Neuronal stem cell (in vitro differentiated cells): ENCODE measurements at places on chromosomes 6 and 20.

- no peak for DNase-seq
These were observed 376.2 kb downstream of the BTBD3 start for GRCh38 chr20:12293900-12294299.

DNA sequence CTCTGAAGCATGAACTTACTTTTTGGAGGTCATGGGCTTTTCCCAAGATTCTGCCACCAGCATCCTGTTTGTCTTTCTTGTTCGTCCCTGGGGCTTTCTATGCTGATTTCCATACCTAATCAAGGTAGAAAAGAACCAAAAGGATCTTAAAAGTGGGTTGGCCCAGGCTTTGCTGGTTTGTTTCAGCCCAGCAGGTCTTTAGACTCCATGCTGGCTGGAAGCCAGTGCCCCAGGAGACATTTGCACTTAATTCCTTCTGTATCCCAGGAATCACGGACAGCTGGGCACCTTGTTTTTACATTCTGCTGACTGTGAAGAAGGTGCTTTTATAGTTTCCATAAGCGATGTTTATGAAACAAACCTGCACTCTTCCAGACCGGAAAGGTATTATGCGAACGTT is 195.9 kb downstream of the CDH4 start:
- no peak for DNase-seq

DNA sequence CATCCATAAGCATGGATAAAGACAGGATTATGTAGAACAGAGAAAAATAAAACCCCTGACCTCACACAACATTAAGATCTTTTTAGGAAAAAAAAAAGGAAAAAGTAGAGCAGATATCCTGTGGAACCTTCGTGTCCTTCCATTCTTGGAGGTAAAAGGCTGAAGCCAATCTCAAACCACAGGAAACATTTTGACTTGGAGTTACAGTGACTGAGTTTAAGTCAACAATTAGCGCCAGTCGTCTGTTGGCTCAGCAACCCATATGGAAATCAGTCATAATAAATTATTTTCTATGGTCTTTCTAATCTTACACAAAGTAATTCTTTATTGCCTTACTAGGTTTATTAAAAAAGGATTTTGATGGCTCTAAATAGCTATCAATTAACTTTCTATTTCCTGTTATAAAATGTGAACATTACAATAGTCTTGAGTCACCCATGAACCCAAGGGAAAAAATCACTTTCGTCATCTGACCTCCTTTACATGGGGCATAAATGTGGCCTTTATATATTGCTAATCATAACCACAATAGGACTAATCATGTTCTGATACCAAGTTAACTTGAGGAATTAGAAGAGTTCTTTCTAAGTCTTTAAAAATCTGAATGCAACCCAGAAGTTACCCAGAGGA is 592.9 kb downstream of the TFAP2B start:
- no peak for DNase-seq

GRCh38 chr6:31737991-31738979 is 1.5 kb upstream of the MSH5 start:
- DNase-seq: peak; percentile 27

DNA sequence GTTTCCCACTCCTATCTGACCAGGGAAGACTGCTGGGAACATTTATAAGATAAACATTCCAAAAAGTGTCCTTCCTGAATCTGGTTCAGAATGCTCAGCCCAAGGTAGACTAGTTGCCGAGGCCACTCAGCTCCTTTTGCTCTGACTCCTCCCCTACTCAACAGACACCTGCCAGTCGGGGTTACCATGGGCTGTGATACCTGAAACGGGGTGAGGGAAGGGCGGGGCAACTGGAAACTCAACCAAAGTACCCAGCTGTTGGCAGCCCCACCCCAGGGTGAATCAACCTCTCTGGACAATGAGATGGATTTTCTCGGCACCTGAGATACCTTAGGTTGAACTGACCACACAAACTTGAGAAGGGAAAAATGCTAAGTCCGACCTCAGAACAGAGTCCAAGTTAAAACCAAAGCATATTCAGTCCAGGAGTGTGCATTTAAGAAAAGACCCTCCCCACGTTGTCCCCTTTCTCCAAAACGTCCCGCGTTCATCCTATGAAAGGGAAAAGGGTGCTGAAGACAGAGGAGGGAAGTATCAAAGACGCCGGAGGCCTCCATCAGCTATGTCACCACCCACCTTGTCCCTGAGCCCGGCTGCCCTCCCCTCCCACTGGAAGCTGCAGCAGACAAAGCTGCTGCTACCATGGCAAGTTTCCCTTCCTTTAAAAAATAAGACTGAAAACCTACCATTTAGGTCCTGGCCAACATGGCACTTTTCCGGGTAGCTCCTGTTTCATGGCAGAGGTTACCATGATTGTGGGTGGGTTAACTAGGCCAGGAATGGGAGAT is 100.1 kb downstream of the SLC23A2 start:
- no peak for DNase-seq

- no peak for DNase-seq
These were observed 47.2 kb downstream of the DHX35 start for GRCh38 chr20:39009348-39009747.

DNA sequence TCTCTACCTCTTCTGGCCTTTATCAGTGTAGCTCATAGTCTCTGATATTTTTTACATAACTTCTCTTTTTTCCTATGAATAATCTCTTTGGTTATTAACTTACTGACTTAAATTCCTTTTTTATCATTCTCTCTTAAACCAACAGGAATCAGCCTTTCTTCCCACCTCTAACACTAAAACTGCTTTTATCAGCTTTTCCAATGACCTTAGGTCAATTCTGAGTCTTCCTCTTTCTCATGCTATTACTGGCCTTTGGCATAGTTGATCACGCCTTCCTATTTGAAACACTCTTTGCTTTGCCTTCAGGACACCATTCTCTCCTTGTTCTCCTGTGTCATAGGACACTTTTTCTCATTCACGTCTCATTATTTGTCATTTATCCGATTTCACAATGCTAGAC is 8.1 kb upstream of the HINT3 start:
- no peak for DNase-seq

DNA sequence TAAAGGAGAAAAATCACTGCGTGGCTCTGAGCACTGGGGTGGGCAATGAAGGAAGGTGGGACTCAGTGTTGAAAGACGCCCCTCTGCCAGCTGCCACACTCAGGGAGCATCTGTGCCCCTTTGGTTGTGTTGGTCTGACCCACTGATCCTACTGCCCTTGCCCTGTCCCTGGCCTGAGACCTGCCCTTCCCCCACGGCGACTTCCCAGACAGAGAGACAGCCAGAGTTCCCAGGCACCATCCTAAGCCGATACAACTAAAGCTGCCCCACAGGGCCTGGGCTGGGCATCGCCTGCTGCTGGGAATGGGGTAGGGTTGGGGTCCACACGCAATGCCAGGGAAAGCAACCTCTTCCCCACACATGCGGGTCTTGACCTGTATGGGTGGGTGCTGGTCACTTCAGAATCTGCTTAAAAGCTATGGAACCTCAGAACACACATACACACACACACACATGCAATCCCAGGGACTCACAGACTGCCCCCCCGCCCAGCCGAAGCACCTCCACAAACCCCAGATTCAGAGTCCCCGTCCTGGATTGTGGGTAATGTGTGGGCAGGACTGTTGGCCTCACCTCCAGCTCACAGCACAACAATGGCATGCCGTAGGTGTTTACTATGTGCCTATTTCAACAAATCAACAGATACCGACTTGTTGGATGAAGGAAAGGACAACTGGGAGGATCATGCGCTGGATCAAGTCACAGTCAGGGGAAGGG is 10.9 kb upstream of the SPDEF start:
- no peak for DNase-seq

- no peak for DNase-seq
These were observed 9.2 kb downstream of the NRN1 start for GRCh38 chr6:5997420-5997987.

GRCh38 chr6:17390276-17390675 is 3.1 kb upstream of the CAP2 start:
- DNase-seq: no peak

GRCh38 chr6:144617191-144617590 is 332.1 kb downstream of the UTRN start:
- DNase-seq: no peak

GRCh38 chr6:138716013-138716412 is 57.6 kb upstream of the CCDC28A start:
- no peak for DNase-seq

DNA sequence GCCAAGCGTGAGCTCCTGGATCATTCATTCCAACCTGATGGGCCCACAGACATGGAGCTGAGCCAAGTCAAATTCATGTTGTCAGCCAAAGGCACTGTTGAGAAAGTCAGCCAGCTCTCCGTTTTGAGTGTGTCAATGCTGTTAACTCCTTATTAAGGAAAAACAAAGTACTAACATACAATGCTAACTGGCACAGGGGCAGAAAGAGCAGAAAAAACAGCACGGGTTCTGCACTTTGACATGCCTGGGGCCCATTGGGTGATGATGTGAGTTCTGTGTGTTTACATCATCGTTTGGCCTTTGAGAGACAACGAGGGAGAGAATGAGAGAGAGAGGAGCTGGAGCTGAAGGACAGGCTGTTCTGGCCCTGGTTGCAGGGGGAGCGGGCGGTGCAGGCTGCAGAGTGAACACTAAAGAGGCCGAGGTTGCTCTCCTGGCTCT is 85.9 kb downstream of the SMOC2 start:
- no peak for DNase-seq

DNA sequence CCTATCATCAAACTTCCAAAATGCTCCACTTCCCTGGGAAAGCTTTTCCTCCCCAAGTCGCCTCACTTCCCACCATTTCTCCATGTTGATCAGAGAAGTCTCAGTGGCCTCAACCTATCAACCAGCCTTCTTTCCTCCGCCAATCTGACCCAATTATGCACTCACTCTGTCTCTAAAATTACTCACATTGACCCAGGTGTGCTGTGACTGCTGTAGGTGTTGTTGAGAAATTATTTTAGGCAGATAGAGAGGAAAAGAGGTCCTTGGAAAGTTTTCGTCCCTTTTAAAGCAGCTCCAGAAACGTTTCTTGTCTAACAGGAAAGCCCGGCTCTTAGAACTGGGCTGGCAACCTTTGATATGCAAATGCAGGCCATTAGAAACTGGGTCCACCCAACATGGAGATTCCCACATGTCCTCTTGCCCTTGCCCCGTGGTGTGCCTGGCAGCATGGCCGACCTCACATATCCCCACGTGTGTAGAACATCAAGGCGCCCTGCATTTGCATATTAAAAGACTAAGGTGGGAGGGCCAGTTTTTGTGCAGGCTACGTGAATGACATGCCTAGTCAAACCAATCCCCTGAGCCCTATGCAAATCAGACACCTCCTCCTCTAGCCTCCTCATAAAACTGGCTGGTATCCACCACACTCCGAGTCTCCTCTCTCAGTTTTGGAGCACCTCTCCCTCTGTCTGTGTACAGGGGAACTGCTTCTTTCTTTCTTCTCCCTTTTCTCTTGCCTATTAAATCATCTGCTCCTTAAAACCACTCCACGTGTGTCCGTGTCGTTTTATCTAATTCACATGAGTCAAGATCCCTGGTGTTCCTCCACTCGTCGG is 12.9 kb downstream of the IPCEF1 start:
- DNase-seq: no peak
